NCI-H774 (cell line): ENCODE measurements at places on chromosomes 2 and 18.

GRCh38 chr2:134206031-134206430, 47.8 kb upstream of the MGAT5 start:
- no peak for DNase-seq

GRCh38 chr18:56632070-56633022, 6.0 kb downstream of the TXNL1 start:
- DNase-seq: no peak

DNA sequence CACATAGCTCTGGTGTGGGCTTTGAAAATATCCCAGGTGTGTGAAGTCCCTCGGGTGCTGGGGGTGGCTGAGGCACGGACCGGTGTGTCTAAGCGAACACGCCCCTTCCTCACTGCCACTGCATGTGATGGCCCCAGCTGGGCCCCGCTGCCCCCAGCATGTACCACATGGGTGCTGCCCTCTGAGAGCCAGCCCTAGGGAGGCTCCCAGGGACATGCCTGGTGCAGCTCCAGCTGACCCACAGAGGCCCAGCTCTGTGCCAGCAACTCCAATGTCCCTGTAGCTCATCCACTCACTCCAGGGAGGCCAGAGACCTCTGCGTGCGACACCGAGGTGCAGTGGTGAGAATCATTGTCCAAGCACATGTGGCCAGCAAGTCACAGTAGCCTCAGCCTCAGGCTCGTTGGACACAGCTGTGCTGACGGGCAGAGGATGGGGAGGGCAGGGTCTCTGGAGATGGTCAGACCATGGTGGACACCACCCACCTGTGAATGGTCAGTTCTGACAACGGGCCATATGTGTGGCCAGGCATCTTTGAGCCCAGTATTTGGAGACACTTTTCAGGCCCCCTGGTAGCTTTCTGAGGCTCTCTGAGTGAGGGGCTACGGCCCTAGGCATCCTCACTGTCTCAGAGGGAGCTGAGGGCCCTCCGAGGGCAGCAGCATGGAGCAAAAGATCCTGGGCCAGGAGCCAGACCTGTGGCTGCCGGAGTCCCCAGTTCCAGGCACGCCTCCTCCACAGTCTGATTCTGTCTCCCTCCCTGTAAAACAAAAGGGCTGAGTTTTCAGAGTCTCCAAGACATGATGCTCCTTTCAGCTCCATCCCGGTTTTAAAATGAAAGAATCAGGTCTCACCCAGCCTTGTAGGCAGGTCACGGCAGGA, 220.7 kb downstream of the NDUFA10 start:
- DNase-seq: no peak

GRCh38 chr18:31204833-31205232, 42.2 kb upstream of the DSC1 start:
- DNase-seq: no peak

- DNase-seq: no peak
These were observed 1268.6 kb downstream of the LRP1B start for GRCh38 chr2:140862181-140862580.

DNA sequence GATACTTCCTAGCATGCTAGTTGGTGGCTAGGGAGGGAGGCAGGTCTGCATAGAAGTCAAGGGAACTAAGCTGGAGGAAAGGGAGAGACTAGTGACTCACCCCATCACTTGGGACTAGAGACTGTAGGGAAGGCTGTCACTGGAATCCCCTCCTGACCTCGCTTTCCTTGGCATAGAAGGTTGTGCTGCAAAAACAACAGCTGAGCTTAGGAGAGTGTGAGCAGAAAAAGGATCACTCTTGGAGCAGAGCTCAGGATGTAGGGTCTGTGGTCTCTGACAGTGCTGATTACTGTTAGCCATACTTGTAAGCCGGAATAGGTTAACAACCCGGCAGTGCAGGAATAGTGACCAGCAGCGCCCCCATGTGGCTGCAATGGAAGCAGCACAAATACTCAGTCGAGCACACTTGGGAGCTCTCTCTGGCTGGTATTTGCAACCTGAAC, 66.9 kb upstream of the SMAD2 start:
- no peak for DNase-seq

- DNase-seq: peak; percentile 93
These were observed 146.8 kb upstream of the PID1 start for GRCh38 chr2:229417916-229418315.

GRCh38 chr18:8684577-8684976, 20.8 kb upstream of the MTCL1 start:
- no peak for DNase-seq

DNA sequence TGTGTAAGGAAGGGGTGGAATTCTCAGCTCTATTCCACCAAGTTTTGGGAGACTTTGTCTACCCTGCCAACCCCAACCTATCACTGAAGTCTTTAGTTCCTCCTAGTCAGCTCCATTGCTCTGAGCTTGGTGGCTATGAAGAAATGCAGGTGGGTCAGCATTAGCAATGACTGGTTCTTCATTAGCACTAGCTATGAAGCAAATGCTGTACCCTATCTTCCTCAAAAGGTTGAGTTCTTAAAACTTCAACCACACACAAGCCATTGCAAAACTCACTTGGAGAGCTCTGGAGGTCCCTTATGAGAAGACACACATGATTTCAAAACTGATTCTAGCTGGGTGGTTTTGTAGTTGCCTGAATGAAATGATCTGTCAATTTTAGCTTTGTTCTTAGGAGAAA, 193.8 kb downstream of the IKZF2 start:
- no peak for DNase-seq

DNA sequence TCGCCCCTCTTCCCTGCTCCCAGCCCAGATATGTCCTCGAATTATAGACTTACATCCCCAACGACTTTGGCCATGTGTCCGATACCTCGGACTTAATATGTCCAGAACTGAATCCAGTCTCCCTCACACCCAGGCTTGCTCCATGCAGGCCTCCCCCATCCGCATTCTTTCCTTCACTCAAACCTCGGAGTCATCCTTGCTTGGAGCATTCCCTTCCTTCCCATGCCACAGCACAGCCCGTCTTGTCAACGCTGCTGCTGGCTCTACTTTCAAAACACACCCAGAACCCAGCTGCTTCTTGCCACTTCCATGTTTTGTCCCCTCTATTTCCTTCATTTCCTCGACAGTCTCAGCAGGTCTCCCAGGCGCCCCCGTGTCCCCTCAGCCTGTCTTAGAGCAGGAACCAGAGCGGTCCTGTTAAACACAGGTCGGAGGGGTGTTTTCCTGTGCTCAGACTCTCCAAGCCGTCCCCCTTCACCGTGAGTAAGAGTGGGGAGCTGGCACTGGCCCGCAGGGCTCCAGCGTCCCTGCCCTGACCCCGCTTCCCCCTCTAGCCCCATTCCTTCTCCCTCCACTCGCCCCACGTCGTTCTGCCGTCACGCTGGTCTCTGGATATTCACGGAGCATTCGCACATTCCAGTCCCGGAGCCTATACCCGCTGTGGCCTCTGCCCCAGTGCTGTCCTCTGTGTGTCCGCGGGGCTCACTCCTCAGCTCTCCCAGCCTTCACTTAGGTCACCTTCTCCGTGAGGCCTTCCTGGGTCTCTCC, 54.4 kb downstream of the VAPA start:
- DNase-seq: no peak

DNA sequence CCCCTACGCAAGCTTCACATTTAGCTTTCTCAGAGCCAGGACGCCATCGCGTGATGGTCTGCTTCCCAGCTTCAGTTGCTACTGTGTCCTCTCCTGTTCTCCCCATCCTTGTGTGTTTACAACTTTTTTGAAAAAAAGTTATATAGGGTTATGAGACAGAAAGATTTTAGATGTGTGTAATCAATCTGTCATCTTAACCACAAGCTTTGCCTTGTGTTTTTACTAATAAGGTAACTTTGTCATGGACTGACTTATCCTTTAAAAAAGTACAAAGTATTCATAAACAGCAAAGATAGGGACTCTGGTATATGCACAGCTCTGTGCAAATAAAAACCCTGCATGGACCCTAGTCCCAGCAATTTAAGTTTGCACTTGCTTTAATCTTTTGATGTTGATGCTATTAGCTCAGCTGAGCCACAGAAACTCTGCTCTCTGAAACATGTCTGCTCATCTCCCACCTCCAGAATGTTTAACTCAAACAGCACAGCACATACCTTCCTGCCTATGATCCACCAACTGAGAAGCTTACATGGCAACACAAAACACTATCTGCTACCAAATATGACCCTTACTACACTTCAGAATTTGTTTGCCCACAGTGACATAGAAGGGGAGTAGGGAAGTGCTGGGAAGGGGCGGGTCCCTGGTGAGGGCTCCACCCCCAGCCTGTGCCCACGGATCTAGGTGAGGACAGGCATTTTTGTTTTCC, 42.7 kb downstream of the SAP130 start:
- DNase-seq: no peak

DNA sequence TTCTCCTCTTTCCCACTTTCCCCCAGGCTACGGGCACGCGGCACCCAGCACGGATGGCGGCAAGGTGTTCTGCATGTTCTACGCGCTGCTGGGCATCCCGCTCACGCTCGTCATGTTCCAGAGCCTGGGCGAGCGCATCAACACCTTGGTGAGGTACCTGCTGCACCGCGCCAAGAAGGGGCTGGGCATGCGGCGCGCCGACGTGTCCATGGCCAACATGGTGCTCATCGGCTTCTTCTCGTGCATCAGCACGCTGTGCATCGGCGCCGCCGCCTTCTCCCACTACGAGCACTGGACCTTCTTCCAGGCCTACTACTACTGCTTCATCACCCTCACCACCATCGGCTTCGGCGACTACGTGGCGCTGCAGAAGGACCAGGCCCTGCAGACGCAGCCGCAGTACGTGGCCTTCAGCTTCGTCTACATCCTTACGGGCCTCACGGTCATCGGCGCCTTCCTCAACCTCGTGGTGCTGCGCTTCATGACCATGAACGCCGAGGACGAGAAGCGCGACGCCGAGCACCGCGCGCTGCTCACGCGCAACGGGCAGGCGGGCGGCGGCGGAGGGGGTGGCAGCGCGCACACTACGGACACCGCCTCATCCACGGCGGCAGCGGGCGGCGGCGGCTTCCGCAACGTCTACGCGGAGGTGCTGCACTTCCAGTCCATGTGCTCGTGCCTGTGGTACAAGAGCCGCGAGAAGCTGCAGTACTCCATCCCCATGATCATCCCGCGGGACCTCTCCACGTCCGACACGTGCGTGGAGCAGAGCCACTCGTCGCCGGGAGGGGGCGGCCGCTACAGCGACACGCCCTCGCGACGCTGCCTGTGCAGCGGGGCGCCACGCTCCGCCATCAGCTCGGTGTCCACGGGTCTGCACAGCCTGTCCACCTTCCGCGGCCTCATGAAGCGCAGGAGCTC, 35.4 kb downstream of the KCNK3 start:
- DNase-seq: no peak

- no peak for DNase-seq
These were observed at the start of gene EMILIN2 for GRCh38 chr18:2846636-2847316. EMILIN2 (plus strand) TSS chr18:2847006; CDS start chr18:2847189, 183 bp downstream.

- no peak for DNase-seq
These were observed 124.8 kb downstream of the LTBP1 start for GRCh38 chr2:33071591-33071990.

GRCh38 chr2:44972771-44973535, 31.5 kb downstream of the SIX3 start:
- DNase-seq: no peak

GRCh38 chr18:37508207-37508606, 57.4 kb downstream of the CELF4 start:
- no peak for DNase-seq

DNA sequence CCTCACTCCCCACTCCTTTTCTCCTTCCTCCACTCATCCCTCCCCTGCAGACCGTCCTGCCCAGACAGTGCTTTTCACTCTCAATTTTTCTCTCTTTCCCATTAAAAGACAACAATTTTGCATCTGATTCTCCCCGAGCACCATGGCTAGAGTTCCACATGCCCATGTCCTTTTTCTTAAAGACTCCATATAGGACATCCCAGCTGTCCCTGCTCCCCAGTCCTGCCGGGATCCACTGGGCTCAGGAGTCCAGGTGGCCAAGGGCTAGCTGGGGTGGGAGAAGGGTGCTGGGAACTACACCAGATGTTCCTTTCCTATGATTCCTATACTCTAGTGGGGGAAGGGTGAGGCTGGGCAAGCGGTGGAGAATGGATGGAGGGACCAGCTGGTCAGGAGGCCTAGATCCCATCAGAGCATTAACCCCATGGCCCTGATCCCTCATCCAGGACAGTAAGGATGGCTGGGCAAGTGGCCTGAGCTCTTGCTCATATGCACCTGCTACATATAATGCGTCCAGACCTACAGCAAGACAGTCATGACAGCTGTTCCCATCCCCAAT, 52.8 kb upstream of the RMDN2 start:
- DNase-seq: no peak

DNA sequence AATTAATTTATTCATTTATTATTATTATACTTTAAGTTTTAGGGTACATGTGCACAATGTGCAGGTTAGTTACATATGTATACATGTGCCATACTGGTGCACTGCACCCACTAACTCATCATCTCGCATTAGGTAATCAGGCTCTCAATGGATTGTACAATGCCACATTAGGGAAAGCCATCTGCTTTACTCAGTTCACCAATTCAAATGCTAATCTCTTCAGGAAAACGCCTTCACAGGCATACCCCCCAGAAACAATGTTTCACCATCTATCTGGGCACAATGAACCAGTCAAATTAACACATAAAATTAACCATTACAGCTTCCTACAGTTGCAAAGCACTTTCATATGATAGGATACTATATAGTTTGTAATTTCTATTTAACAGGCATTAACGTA, 84.8 kb upstream of the DNAJC10 start:
- DNase-seq: no peak

DNA sequence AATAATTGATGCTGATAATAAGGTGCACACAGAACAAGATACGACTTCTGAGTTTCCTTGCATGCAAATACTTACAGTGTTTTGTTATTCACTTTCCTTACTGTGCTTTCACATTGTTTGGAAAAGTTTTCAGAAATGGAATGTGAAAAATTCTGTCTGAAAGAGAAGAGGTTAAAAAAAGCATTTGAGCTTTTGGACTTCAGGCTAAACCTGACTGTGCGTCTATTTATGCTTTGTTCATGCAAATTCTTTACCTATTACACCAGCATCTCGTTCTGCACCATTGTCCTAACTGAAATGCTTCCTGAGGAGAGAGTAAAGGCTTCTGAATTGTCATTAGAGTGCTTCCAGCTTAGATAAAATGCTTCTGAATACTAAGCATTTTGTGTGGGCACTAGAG, 61.4 kb downstream of the LHCGR start:
- DNase-seq: no peak
